ENCODE measurements at places on chromosomes 16 and 17. TPM values are rescaled to one million over a fixed set of nuclear protein-coding genes. Genes with fewer than 3 reads are reported as not detected.

SEPTIN1 gene
- 227 TPM for polyA plus RNA-seq

WSCD1 gene
- polyA plus RNA-seq: not detected

TTYH2 gene
- 6.0 TPM for polyA plus RNA-seq

CYGB gene
- polyA plus RNA-seq: 0.23 TPM

TLCD2 gene
- 0.32 TPM for polyA plus RNA-seq

TP53TG3B gene
- not detected for polyA plus RNA-seq

JPH3 gene
- polyA plus RNA-seq: not detected

KRTAP17-1 gene
- polyA plus RNA-seq: not detected

GGT6 gene
- polyA plus RNA-seq: not detected

CDH15 gene
- not detected for polyA plus RNA-seq

DNA sequence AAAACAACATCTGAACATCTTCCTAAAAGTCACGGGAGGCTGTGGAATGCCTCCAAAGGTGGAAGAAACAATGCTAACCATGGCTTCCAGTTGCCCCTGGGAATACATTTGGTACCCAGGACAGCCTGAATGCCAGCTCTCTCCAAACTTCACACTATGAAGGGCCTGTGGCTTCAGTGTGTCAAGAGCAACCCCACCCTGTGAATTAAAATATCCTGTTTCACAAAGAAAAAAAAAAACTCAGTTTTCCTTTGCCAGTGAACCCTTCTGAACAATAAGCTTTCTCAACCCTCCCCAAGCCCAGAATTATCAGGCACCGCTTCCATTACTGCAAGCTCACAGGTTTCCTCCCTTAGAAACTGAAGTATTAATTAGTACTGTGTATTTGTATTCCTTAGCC lies 69.8 kb downstream of the SLC39A11 start:
- H3K4me1 ChIP-seq: no peaks in the 10 kb centered on the region
- H3K36me3 ChIP-seq: no peaks in the 10 kb centered on the region
- no peaks in the 10 kb centered on the region for H3K27me3 ChIP-seq
- no peak overlapping the region for H3K4me3 ChIP-seq

GRCh38 chr16:48030926-48031325 lies 124.9 kb downstream of the ABCC12 start:
- H3K4me3 ChIP-seq: no peak overlapping the region
- no peaks in the 10 kb centered on the region for H3K36me3 ChIP-seq
- no peaks in the 10 kb centered on the region for H3K4me1 ChIP-seq
- H3K27ac ChIP-seq: no peak overlapping the region

DNA sequence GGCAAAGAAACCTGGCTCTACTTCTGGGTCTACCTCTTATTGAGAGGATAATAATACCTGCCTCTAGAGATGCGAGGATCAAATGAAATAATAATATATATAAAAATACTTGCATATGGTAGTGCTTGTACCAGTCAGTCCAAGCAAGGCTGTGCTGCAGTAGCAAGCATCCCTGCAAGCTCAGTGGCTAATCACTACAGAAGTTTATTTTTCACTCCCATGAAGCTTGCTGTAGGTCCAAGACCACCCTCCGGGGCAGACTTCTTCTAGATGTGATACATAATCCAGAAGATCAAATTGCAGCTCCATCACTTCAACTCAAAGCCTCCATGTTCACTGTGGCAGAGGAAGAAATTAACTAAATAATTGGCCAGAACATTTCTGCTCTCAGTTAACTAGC lies 48.9 kb upstream of the NKD1 start:
- H3K27ac ChIP-seq: no peak overlapping the region
- DNase-seq: no peak
- H3K4me1 ChIP-seq: no peaks in the 10 kb centered on the region
- H3K4me3 ChIP-seq: no peak overlapping the region
- H3K27me3 ChIP-seq: no peaks in the 10 kb centered on the region

DNA sequence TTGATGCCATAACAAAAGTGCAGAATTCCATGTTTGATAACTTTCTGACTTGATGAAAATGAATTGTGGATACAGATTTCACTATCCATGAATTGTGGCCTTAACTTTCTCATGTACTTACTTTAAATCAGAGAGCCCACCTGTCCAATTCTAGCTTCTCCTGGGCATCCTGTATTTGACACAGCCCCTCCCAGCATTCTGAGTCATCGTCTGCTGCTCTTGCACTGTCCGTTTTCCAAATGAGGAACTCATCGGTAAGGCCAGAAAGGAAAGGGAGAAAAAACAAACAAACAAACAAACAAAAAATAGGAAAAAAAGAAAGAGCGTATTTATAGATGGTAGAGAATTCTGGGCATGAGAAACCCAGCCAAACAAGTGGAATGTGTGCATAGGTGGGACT lies 361.6 kb downstream of the WWOX start:
- DNase-seq: no peak
- H3K36me3 ChIP-seq: no peaks in the 10 kb centered on the region
- no peak overlapping the region for H3K27ac ChIP-seq
- no peaks in the 10 kb centered on the region for H3K27me3 ChIP-seq
- no peaks in the 10 kb centered on the region for H3K4me1 ChIP-seq
- no peak overlapping the region for H3K4me3 ChIP-seq

- H3K27ac ChIP-seq: no peak overlapping the region
- H3K27me3 ChIP-seq: no peaks in the 10 kb centered on the region
- no peaks in the 10 kb centered on the region for H3K4me1 ChIP-seq
- DNase-seq: no peak
Observed at GRCh38 chr17:72598695-72599094, 477.9 kb downstream of the SOX9 start.

GRCh38 chr17:43431714-43432523 lies 33.1 kb downstream of the ARL4D start:
- no peak overlapping the region for H3K27ac ChIP-seq
- H3K36me3 ChIP-seq: no peaks in the 10 kb centered on the region
- no peaks in the 10 kb centered on the region for H3K4me1 ChIP-seq
- DNase-seq: no peak

DNA sequence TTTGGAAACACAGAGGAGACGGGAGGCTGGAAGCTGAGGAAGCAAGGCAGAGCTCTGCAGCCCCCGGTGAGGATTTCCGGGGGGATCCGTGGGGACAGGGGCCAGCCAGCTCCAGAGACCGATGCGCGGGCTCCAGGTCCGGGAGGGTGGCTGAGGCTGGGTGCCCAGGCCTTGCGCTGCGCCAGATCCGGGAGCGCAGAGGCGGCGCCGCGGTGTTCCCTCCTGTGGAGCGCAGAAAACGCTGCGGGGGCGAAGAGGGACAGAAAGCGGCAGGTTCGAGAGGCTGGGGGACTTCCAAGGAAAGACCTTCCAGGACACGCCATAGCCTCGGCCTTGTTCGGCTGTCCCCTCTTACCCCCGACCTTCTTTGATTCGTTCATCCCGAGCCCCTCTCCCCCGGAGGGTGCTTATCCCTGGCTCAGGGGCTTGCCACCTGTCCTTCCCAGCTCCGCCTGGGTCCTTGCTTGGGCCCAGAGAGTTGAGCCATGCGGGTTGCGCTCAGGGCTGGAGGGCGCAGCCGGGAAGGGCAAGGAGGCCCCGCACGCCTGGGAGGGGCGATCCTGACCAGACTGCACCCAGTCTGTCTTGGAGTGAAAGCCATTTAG lies 697 bp upstream of the SHISA9 start:
- no peaks in the 10 kb centered on the region for H3K27me3 ChIP-seq
- H3K36me3 ChIP-seq: no peaks in the 10 kb centered on the region
- no peak for DNase-seq
- no peaks in the 10 kb centered on the region for H3K4me1 ChIP-seq

DNA sequence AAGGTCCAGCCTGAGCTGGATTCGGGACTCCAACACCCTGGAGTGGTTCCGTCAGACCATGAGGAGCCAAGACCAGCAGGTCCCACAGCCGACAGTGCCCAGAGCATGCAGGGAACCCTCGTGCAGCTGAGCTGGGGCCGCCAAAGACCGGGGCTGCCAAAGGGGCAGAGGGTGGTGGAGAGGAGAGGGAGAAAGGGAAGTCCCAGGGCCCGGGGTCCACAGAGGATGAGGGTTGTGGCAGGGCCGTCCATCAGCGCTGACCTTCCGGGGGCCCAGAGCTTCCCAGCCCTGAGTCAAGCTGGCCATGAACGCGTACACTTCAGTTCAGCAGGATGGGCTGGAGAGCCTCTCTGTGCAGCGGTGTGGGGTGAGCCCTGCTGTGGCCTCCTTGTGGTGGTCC lies 6.7 kb upstream of the CAPN15 start:
- no peak for DNase-seq
- H3K4me1 ChIP-seq: peaks cover 10% of the 10 kb centered on the region
- no peak overlapping the region for H3K27ac ChIP-seq
- no peak overlapping the region for H3K4me3 ChIP-seq

- DNase-seq: no peak
- H3K27ac ChIP-seq: no peak overlapping the region
- H3K27me3 ChIP-seq: no peaks in the 10 kb centered on the region
- H3K4me3 ChIP-seq: no peak overlapping the region
- H3K4me1 ChIP-seq: peaks cover 38% of the 10 kb centered on the region
- no peaks in the 10 kb centered on the region for H3K36me3 ChIP-seq
Observed at GRCh38 chr16:74578433-74578832, 28.5 kb downstream of the GLG1 start.

DNA sequence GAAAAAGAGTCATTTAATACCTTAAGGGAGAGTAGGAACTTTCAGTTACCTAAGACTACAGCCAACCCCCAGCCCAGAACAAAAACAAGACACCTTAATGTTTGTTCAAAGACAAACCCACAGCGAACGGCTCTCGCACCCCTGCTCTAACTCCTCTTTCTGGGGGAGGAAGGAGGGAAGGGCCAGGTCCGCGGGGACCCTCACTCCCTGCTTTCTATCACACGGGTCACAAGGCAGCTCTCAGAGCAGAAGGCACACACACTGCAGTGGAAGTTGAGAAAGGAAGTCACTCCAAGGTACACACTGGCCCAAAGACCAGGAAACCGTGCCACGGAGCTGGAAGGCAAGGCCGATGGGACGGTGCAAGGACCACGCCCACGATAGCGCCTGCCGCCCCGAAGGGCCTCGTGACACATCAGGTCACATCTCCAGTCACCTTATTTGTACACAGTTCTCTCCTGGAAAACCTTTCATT lies 10.0 kb downstream of the LITAFD start:
- peaks cover 41% of the 10 kb centered on the region for H3K36me3 ChIP-seq
- no peak for DNase-seq
- H3K27ac ChIP-seq: no peak overlapping the region
- no peaks in the 10 kb centered on the region for H3K27me3 ChIP-seq

DNA sequence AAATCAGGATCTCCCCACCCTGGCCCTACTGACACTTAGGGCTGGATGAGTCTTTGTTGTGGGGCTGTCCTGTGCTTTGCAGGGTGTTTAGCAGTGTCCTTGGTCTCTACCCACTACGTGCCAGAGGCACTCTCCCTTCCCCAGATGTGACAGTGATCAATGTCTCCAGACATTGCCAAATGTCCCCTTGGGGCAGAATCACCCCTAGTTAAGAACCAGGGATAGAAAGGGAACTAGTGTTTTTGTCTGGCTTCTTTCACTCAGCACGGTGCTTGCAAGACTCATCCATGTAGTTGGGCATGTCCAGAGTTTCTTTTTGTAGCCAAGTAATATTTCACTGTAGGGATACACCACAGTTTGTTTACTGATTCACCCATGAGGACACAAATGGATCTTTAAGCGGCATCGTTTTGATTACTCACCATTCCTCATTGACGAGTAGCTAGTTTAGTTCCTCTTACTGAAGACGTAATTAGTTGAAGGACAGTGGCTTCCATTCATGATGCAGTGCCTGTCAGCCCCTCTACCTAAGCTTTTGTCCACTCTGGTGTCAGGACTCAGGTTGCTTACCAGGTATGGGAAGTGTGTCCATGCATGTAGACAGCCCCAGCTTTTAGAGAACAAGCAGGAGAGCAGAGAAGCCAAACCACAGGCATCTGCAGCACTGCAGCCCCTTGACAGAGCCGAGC lies 26.0 kb upstream of the ITGB4 start:
- no peak for DNase-seq
- peaks cover 14% of the 10 kb centered on the region for H3K4me1 ChIP-seq
- H3K36me3 ChIP-seq: peaks cover 54% of the 10 kb centered on the region
- no peaks in the 10 kb centered on the region for H3K27me3 ChIP-seq
- H3K27ac ChIP-seq: no peak overlapping the region

GRCh38 chr16:17607609-17608008 lies 136.8 kb upstream of the XYLT1 start:
- H3K36me3 ChIP-seq: no peaks in the 10 kb centered on the region
- H3K27ac ChIP-seq: no peak overlapping the region
- no peak for DNase-seq
- H3K4me1 ChIP-seq: peaks cover 9% of the 10 kb centered on the region
- no peaks in the 10 kb centered on the region for H3K27me3 ChIP-seq

- H3K27ac ChIP-seq: no peak overlapping the region
- no peak overlapping the region for H3K4me3 ChIP-seq
- no peaks in the 10 kb centered on the region for H3K4me1 ChIP-seq
- H3K36me3 ChIP-seq: no peaks in the 10 kb centered on the region
Observed at GRCh38 chr16:86844695-86845094, 266.3 kb downstream of the FOXL1 start.

- H3K36me3 ChIP-seq: no peaks in the 10 kb centered on the region
- DNase-seq: peak; percentile 87
- H3K27me3 ChIP-seq: no peaks in the 10 kb centered on the region
- H3K4me1 ChIP-seq: peaks cover 54% of the 10 kb centered on the region
- H3K4me3 ChIP-seq: peak overlapping the region; percentile 6
Observed at GRCh38 chr17:5049314-5049841, 14.2 kb upstream of the SLC52A1 start.

DNA sequence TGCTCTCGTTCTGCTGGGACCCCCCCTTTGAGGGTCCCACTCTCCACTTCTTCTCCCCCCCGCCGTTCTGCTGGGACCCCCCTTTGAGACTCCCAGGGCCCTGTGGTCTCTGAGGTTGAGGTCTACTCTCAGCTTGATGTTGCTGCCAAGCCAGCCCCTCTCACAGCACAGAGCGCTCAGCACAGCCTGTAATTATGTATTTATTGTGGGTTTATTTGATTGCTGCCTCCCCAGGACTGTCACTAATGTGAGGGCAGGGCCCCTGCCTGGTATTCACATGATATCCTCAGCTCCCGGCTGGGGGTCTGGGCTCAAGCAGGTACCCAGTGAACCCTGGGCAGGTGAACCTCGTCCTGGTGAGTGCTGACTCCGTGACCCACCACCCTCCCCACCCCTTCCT lies 35.4 kb downstream of the ACTG1 start:
- peaks cover 9% of the 10 kb centered on the region for H3K4me1 ChIP-seq
- H3K4me3 ChIP-seq: no peak overlapping the region
- peaks cover 11% of the 10 kb centered on the region for H3K27me3 ChIP-seq
- H3K27ac ChIP-seq: no peak overlapping the region
- DNase-seq: no peak

DNA sequence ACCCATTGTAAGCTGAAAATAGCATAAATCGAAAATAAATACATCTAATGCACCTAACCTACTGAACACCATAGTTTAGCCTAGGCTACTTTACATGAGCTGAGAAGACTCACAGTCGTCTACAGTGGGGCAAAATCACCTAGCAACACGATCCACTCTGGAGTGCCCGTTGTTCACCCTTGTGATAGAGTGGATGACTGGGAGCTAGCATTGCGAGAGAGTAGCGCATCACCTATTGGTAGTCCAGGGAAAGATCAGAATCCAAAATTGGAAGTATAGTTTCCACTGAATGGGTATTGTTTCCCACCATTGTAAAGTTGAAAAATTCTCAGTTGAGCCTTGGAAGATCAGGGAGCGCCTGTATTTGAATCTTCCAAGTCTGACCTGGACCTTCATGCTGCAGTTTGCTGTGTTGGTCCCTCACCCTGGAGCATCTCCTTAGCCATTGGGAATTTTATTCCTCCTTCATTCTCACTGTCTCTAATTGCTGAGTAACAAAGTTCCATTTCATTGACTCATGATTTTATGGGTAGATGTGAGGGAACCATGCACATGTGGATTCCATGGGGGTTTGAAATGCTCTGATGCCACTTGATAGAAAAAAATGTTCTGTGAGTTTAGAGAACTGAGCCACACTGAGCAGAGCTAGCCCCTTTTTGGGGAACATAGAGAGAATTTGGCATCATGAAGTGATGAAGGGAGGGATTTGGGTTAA lies 19.6 kb downstream of the AKAP1 start:
- peaks cover 4% of the 10 kb centered on the region for H3K4me1 ChIP-seq
- no peaks in the 10 kb centered on the region for H3K36me3 ChIP-seq
- H3K27ac ChIP-seq: no peak overlapping the region
- no peaks in the 10 kb centered on the region for H3K27me3 ChIP-seq
